CD4-positive, alpha-beta T cell treated with Interleukin-10 for 1 hour (primary cell): ENCODE measurements at places on chromosomes 6 and 20.

- no peak for DNase-seq
These were observed 208.2 kb downstream of the COL12A1 start for GRCh38 chr6:74997646-74998045.

- DNase-seq, result no peak
These were observed 76.0 kb upstream of the AGPAT4 start for GRCh38 chr6:161349886-161350285.

DNA sequence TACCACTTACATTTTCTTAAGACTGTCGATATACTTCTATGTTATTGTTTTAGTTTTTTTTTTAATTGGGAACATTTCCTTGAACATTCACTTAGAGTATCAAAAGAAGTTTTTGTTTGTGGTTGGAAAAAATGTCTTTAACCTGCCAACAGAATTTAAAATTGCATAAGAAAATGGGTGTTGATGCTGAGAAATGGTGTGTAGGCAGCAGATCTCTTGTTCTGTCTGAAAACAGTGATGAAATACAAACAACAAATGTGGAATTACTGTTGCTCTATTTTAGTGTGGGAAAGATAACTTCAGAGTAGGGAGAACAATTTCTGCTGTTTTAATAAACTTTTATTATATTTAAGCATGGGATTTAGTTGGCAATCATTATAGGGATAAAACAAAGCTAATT is 293.5 kb downstream of the CDKAL1 start:
- DNase-seq, result no peak

DNA sequence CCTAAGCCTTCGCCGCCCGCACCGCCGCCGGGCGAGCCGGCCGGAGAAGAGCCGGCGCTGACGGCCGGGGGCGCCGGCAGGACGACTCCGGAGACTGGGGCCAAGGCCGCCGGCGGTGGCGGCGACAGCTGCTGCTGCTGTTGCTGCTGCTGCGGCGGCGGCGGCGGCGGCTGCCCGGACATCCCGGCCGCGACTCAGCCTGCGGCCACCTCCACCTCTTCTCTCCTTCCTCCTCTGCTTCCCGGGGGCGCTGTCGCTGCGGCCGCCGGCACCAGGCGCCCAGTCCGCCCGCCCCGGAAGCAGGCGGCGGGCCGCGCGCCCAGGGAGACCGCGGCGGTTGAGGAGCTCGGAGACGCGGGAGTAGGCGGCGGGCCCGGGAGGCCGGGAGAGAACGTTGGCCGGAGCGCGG is 307 bp downstream of the RANBP9 start:
- no peak for DNase-seq
